ENCODE measurements at places on chromosomes 2 and 18. TPM values are rescaled to one million over a fixed set of nuclear protein-coding genes. Genes with fewer than 3 reads are reported as not detected.

DNA sequence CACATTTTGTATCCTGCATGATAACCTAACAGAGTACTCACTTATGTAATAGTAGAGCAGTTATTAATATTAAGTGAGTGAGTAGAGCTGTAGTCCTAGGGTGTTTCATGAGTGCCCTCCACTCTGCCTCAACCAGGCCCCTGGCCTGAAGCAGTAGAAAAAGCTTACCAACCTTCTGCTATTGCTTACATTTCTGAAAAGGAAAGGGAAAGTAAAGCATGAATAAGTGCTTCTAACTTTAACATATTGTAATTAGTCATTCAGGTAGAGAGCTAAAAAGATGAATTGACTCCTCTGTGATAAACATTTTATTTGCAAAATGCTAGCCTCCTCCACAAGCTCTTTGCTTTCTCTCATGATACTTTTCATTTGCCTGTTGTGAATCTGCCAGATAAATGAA lies 94.7 kb upstream of the RPE start:
- no peak overlapping the region for H3K4me3 ChIP-seq
- H3K4me1 ChIP-seq: no peaks in the 10 kb centered on the region
- no peak for DNase-seq
- H3K27ac ChIP-seq: no peak overlapping the region

Gene CCNYL1
- 5.7 TPM for total RNA-seq

GRCh38 chr2:24552836-24553235 lies 61.8 kb downstream of the NCOA1 start:
- no peak overlapping the region for H3K27ac ChIP-seq
- no peak for DNase-seq
- no peaks in the 10 kb centered on the region for H3K36me3 ChIP-seq

DNA sequence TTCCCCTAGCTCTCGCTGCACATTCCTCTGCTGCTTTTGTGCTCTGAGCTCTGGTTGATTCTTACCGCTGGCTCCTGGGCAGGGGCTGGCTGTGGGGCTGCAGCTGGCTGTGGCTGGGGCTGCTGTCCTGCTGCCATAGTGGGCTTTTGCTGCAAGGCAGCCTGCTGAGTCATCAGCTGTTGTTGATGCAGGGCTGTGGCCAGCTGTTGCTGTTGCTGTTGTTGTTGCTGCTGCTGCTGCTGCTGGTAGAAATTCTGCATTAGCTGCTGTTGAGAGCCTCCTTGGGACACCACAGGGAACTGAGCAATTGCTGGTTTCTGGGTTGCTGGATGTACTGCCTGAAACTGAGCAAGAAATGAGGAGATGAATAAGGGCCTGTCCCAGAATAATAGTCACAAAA lies 77.2 kb upstream of the NFU1 start:
- H3K27me3 ChIP-seq: no peaks in the 10 kb centered on the region
- no peaks in the 10 kb centered on the region for H3K36me3 ChIP-seq
- H3K4me3 ChIP-seq: no peak overlapping the region
- DNase-seq: no peak
- H3K4me1 ChIP-seq: no peaks in the 10 kb centered on the region
- no peak overlapping the region for H3K27ac ChIP-seq

DNA sequence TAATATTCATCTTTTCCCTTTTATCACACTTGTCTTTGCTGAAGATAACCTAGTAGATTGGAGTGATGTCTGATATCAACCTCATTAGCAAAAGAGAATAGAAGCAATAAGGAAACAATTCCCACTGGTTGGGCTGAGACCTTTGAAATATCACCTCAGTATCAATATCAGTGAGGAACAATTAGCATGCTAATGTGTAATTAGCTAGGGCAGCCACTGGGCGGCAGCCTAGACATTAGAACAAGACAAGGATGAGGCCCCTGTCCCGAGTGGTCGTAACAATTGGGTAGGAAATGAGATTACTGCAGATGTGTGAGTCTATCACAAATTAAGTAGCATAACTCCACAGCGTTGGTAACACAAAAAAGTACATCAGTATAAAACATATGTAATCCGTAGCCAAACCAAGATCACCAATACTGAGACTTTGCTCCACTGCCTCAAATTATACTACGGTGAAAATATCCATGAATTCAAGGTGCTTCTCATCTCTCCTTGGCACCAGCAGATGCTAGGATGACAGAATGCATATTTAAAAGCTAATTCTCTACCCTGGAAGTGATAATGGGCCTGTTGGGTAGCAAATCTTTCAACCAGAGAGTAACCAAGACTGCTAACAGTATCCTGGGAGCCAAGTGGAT lies 99.1 kb downstream of the ALPK2 start:
- no peak overlapping the region for H3K4me3 ChIP-seq
- H3K4me1 ChIP-seq: no peaks in the 10 kb centered on the region
- no peak overlapping the region for H3K27ac ChIP-seq
- no peaks in the 10 kb centered on the region for H3K27me3 ChIP-seq
- DNase-seq: peak; percentile 63
- no peaks in the 10 kb centered on the region for H3K36me3 ChIP-seq

Gene LTBP1
- total RNA-seq: 99.8 TPM

DNA sequence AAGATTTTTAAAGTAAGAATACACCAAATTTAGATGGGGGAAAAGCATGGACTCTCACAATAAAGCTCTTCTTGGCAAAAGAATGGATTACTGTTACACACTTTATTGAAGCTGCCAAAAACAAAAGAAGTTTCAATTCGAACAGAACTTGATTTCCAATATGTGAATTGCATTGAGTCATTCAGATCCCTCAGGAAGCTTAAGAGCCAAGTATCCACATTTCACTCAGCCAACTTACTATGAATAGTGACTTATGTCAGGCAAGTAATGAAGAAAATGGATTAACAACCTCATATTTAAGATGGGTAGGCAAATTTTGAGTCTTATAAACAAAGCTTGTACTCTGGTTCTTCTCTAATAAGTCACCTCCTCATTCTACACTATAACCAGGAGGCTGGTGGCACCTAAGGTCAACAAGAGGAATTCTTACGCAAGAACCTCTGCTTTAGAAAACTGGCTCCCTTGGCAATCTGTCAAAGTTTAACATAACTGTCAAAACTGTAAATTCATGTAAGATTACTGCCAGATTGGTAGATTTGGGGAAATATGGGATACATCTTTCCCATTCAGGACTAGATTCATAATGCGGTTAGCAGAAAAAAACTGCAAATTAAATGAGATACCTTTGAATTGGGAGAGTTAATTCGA lies 6.0 kb downstream of the HADHA start:
- H3K27ac ChIP-seq: no peak overlapping the region
- H3K27me3 ChIP-seq: no peaks in the 10 kb centered on the region
- H3K4me3 ChIP-seq: no peak overlapping the region
- no peaks in the 10 kb centered on the region for H3K4me1 ChIP-seq
- DNase-seq: no peak

GRCh38 chr2:175293776-175294175 lies 112.3 kb upstream of the ATP5MC3 start:
- H3K27me3 ChIP-seq: no peaks in the 10 kb centered on the region
- no peak overlapping the region for H3K4me3 ChIP-seq
- no peak for DNase-seq
- H3K4me1 ChIP-seq: no peaks in the 10 kb centered on the region
- no peak overlapping the region for H3K27ac ChIP-seq
- no peaks in the 10 kb centered on the region for H3K36me3 ChIP-seq

GRCh38 chr2:119495948-119496347 lies 28.3 kb downstream of the SCTR start:
- no peak overlapping the region for H3K4me3 ChIP-seq
- H3K27ac ChIP-seq: no peak overlapping the region
- no peaks in the 10 kb centered on the region for H3K27me3 ChIP-seq
- no peak for DNase-seq
- H3K4me1 ChIP-seq: peaks cover 3% of the 10 kb centered on the region
- H3K36me3 ChIP-seq: no peaks in the 10 kb centered on the region

DNA sequence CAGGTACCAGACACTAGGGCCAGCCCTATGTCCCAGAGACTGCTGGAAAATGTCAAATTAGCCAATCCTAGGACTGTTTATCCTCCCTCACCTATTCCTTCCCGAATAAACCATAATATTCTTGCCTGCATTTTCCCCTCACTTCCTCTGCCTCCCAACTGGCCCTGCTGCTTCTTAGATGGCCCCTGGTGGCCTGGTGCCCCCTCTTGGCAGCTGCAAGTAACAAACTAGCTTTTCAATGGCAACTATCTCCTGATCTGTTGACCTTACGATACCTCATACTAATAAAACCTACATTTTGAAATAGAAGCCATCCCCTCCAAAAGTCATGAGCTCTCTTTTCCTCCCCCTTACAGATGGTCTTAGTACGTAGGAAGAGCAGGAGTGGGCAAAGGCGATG lies 132.0 kb downstream of the ALPK2 start:
- no peaks in the 10 kb centered on the region for H3K4me1 ChIP-seq
- H3K36me3 ChIP-seq: no peaks in the 10 kb centered on the region
- DNase-seq: no peak
- H3K27me3 ChIP-seq: no peaks in the 10 kb centered on the region
- no peak overlapping the region for H3K27ac ChIP-seq

Gene IHH
- total RNA-seq: 3.2 TPM

Gene SLC5A7
- total RNA-seq: not detected

DNA sequence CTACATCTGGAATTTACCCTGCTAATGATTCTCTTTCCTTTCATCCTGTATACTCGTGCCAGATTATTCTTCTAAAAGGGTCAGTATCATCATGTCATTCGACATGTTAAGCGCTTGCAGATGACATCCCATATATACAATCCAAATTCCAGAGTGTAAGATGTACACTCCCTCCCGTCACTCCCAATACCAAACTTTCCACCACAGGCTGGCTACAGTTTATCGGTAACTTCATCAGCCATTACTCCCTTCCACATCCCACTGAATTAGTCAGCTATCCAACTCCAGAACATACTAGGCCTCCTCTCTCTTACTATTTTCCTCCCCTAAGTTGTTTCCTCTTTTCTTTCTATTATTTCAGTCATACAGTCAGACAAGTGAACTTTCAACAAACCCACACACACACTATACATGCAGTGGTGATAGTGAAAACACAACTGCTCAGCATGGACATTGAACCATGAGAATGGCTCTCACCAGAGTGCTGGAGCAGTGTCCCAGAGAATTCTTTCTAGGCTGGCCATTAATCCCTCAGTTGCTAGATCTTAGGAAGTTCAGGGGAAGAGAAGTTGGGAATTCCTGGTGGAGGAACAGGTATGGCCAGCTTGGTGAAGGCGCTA lies 10.6 kb upstream of the NMI start:
- no peaks in the 10 kb centered on the region for H3K27me3 ChIP-seq
- H3K4me3 ChIP-seq: no peak overlapping the region
- DNase-seq: no peak
- H3K27ac ChIP-seq: no peak overlapping the region
- no peaks in the 10 kb centered on the region for H3K4me1 ChIP-seq
- no peaks in the 10 kb centered on the region for H3K36me3 ChIP-seq

DNA sequence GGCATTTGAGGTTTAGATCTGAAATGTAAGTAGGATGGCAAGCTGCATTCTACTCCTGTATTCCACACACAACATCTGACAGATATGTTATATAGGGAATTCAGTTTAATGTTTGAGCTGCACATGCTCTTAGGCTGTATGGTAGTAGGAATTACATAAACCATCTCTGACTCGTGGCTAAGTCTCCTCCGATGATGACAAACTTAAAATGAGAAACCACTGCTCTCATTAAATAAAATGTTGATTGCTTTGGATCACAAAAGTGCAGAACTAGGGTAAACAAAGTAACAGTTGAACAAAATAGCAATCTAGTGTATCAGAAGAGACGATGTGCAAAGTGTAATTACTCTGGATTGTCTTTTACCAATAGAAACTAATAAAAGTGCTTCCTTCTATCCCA lies 50.1 kb upstream of the WDR75 start:
- H3K4me3 ChIP-seq: no peak overlapping the region
- no peaks in the 10 kb centered on the region for H3K36me3 ChIP-seq
- H3K4me1 ChIP-seq: no peaks in the 10 kb centered on the region
- no peaks in the 10 kb centered on the region for H3K27me3 ChIP-seq

DNA sequence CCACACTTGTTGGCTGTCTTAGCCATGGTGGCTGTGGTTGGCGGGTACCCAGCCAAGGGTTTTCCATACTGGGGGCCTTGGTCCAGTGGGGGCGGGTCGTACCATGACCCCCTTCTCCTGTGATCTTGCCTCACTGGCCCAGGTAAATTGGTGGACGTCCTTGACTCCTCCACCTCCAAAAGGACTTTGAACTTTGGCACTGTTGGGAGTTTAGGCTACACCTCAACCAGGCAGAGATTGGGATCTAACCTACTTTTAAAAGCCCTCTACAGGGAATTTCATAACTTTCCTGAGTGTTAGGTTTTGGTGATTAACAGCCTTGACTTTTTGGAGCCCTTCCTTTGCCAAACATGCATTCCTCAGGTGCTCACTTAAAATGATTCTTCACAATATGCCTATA lies 106.7 kb downstream of the NEDD4L start:
- H3K4me1 ChIP-seq: peaks cover 4% of the 10 kb centered on the region
- DNase-seq: no peak
- H3K4me3 ChIP-seq: peak overlapping the region; percentile 25
- H3K27ac ChIP-seq: peak overlapping the region; percentile 47
- H3K36me3 ChIP-seq: no peaks in the 10 kb centered on the region

- no peak for DNase-seq
- no peak overlapping the region for H3K4me3 ChIP-seq
- H3K4me1 ChIP-seq: peaks cover 2% of the 10 kb centered on the region
- H3K27me3 ChIP-seq: no peaks in the 10 kb centered on the region
- H3K27ac ChIP-seq: no peak overlapping the region
These were observed 478.5 kb upstream of the TNP1 start for GRCh38 chr2:217338306-217338916.

- no peak overlapping the region for H3K4me3 ChIP-seq
- H3K27me3 ChIP-seq: no peaks in the 10 kb centered on the region
- H3K36me3 ChIP-seq: no peaks in the 10 kb centered on the region
- DNase-seq: no peak
- H3K4me1 ChIP-seq: no peaks in the 10 kb centered on the region
- H3K27ac ChIP-seq: no peak overlapping the region
These were observed 362.5 kb downstream of the ERBB4 start for GRCh38 chr2:212176151-212176550.

Gene GCG
- total RNA-seq: not detected

Gene ANKRD30B
- total RNA-seq: not detected

Gene DPY30
- 93.3 TPM for total RNA-seq

DNA sequence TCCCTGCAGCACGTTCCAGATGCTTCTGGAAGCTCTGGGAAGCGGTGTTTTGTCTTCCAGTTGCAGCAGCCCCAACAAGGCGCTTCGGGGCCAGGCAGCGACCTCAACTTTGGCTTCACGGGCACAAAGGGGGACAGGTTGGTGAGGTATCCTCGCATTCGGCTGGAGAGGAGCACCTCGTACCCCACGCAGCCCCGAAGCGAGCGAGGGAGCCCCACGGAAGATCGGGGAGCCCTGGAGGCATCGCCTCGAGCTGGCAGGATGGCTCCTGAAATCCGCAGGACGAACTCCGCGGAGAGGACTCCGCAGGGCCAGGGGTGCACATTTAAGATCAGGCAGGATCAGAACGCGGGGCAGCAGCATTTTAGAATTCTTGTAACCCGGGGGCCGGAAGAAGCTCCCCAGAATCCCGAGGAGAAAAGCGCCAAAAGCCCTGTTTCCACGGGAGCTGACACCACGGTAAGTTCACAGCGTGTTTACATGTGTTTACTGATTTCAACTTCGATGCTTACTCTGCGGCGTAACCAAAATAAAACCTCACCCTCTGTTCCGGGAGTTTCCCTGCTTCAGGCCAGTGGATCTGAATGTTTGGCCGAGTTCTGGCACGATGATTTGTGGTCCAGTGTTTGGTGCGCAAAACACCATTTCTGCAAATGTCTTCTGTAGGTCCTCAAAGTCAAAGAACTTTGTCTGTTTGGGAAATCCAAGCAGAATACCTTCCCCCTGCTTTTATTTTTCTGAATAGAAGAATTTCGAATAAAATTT lies 212.5 kb downstream of the NEDD4L start:
- H3K4me3 ChIP-seq: no peak overlapping the region
- no peaks in the 10 kb centered on the region for H3K4me1 ChIP-seq
- no peaks in the 10 kb centered on the region for H3K27me3 ChIP-seq
- no peak for DNase-seq
- H3K36me3 ChIP-seq: peaks cover 8% of the 10 kb centered on the region

Data from prostate gland (tissue), 2 donors.